HS-27A (cell line): ENCODE measurements at places on chromosomes 3 and 15.

- DNase-seq, result no peak
Measured at GRCh38 chr3:51391566-51392354, 675 bp downstream of the RBM15B start.

- no peak for DNase-seq
Measured at GRCh38 chr3:125010393-125010792, 45.4 kb downstream of the HEG1 start.

GRCh38 chr15:57218826-57219576 is 157.3 kb upstream of the CGNL1 start:
- DNase-seq, result no peak

DNA sequence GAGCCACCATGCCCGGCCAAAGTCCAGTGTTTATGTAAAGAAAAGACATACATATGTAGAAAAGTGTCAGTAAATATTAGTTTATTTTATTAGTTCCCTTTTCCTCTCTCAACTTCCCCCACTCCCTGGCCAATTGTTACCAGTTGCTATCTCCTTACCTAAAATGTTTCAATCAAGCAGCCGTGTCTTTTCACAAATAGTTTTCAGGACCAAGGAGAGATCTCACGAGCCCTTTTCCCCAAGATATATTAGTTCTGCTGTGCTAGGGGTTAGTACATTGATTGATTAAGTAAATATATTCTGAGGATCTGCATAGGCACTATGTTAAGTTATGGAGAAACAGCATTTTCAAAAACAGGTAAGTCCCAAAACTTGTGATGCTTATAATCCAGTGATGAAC is 87.4 kb downstream of the ZIC4 start:
- no peak for DNase-seq

GRCh38 chr15:69730281-69731080 is 277.9 kb downstream of the RPLP1 start:
- no peak for DNase-seq

GRCh38 chr3:127722091-127722784 is 49.5 kb downstream of the ABTB1 start:
- no peak for DNase-seq

- DNase-seq, result no peak
Measured at GRCh38 chr3:128498127-128498626, 5.2 kb upstream of the GATA2 start.

DNA sequence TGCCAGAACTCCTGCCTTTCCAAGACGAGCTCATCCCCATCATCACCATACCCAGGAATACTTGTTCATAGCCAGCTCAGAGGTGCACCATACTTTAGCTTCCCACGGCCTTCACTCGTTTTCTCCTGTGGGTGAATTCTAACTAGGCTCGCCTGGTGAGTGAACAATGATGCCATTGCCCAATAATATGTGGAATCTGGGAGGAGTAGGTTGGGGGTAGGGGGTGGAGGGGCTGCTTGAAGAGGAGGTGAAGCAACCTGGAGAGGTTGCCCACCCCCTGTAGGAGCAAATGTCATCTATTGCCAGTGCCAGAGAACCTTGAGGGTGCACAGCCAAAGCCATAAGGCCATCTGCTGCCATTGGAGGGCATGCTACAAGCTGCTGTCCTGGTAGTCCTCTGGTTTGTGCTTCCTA is 592 bp upstream of the ZNF445 start:
- no peak for DNase-seq

- DNase-seq, result no peak
Measured at GRCh38 chr3:85476891-85477495, 518.2 kb downstream of the CADM2 start.

GRCh38 chr15:73050561-73051295 is 1.5 kb upstream of the NEO1 start:
- no peak for DNase-seq

DNA sequence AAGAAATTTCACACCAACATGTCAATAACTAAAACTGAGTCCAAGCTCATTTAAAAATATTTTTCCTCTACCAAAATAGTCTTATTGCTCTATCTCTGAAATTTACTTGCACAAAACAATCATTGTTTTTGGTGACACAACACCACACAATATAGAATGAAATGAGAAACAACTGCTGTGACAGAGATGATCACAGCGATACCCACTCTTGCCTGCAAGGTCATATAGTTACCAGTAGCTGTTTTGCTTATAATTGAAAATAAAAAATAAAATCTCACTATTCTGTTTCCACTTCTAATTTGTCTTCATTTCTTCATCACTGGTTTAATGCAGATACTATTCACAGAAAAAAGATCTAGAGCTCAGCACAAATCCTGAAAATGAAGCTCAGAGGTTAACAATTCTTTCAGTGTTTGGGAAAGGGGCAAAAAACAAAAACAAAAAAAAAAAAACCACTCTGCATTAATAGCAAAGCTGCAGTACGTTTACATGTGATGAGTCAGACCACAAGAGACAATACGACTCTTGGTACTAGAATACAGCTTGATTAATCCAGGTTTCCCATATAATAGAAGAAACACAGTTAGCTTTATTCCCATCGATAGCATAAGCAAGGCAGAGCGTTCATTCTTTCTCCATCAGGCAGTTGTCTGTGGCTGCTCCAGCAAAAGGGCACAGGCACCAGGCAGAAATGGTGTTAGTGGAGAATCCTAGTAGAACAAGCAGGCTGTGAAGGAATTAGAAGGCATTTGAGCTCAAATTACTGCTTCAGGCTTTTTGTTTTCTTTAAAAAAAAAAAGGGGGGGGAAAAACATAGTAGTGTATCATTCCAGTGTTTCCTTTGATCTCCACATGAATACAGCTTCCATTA is 773 bp downstream of the ANKRD28 start:
- DNase-seq, result no peak

GRCh38 chr3:136860541-136860940 is 1.5 kb upstream of the NCK1 start:
- DNase-seq, result no peak

DNA sequence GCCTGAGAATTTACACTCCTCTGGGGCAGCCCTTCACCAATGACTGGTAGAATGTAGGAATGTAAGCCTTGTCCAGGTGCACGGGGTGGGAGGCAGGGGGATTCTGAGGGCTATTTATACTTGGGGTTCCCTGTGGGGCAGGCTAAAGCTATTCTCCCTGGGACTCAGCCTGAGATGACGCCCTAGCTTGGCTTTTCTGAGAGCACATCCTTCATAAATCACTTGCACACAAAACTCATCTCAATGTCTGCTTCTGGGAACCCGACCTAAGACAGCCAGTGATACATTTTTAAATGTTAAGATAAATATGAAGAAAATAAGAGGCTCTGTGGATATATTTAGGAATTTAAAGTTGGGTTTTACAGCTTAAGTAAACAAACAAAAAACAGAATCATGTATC is 16.6 kb downstream of the TMEM158 start:
- DNase-seq, result no peak
